Panc1 (cell line): ENCODE measurements at places on chromosomes 1 and 21.

- DNase-seq, result no peak
These were observed 4.3 kb downstream of the TRABD2B start for GRCh38 chr1:47992720-47993415.

DNA sequence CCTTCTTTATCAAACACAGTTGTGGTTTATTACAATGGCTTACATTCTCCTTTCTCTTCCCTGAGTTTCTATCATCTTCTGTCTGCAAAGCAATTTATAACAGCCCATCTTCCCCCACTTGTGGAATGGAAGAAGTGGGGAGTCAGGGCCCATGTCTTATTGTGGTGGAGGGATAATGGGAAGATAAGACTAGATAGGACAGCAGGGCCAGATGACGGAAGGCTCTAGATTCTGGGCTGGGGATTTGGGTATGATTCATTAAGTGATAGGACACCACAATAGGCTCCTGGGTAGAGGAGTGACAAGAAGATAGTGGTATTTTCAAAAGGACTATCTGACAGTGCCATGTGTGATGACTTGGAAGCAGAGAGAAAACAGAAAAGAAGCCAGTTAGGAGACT is 450.6 kb downstream of the TTLL7 start:
- DNase-seq, result no peak

- no peak for DNase-seq
These were observed 6.5 kb downstream of the CCSAP start for GRCh38 chr1:229336345-229336744.

DNA sequence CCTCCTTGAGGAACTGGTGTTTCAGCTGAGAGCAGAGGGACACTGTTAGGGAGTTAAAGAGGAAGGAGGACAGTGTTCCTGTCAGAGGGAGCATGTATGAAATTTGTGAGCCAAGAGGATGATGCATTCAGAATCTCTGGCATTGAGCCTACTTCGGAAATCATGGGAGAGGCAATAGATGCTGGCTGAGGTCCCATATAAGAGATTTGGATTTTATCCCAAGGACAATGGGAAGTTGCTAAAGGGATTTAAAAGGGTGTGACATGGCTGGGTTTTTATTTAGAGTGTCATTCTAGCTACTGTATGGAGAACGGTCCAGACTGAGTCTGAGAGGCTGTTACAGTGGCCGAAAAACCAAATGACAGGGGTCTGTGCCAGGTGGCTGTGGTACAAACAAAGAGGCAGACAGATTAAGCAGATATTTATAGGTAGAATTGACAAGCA is 403.2 kb upstream of the B3GALT2 start:
- no peak for DNase-seq

- no peak for DNase-seq
These were observed 25.5 kb downstream of the TNR start for GRCh38 chr1:175717610-175718540.

- DNase-seq, result no peak
These were observed 20.0 kb upstream of the PROK1 start for GRCh38 chr1:110430901-110431300.

GRCh38 chr1:203996126-203996525 is 76.8 kb upstream of the SOX13 start:
- no peak for DNase-seq

GRCh38 chr21:28883931-28884330 is 108.7 kb downstream of the LTN1 start:
- DNase-seq, result no peak

DNA sequence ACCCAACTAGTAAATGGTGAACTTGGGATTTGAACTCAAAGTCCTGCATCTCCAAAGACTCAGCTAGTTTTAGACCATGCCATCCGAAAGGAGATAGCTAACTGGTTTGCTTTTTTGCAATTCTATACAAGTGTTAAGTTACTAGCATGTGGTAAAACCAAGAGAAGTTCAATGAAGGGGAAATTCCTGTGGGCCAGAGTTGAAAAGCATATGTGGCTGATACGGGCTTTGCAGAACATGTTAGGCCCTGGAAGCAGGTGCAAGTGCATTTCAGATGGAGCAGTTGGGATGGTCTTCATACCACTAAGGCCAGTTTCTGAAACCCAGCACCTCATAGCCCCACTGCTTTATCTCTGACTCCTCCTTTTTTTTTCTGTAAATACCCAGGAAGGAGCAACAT is 620.9 kb downstream of the PLPP3 start:
- DNase-seq, result no peak

- DNase-seq, result no peak
These were observed 177.4 kb upstream of the NRIP1 start for GRCh38 chr21:15241997-15242736.

DNA sequence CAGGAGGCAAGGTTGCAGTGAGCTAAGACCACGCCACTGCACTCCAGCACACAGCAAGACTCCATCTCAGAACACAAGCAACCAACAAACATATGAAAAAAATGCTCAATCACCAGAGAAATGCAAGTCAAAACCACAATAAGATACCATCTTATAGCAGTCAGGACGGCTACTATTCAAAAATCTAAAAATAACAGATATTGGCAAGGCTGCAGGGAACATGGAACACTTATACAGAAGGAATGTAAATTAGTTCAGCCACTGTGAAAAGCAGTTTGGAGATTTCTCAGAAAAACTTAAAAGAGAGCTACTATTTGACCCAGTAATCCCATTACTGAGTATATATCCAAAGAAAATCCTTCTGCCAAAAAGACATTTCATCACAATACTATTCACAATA is 27.6 kb upstream of the POGK start:
- no peak for DNase-seq

GRCh38 chr1:160374306-160375110 is 7.6 kb downstream of the NHLH1 start:
- DNase-seq, result no peak

DNA sequence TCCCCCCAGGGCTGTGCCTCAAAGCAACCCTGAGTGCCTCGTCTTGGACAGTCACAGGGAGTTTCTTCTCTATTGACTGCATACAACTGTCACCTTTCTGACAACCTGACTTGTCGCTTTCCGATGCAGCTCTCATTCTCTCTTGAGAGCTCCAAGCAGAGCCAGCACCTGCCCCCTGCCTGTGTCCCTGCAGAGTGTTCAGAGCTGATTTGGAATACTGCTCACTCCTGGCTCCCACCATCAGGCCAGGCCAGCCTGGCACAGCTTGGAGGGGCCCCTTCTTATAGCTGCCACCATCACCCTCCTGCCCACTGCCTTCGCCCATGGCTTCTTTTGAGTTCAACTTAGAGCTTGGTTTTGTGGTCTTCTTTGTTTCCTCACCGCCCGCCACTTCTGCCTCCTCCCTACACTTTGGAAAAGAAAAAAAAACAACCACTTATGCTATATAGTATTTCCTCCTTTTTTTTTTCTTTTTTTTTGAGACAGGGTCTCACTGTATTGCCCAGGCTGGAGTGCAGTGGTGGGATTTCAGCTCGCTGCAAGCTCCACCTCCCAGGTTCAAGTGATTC is 12.3 kb downstream of the NCF2 start:
- no peak for DNase-seq

- DNase-seq, result no peak
These were observed 23.1 kb upstream of the ECE1 start for GRCh38 chr1:21313203-21313885.

DNA sequence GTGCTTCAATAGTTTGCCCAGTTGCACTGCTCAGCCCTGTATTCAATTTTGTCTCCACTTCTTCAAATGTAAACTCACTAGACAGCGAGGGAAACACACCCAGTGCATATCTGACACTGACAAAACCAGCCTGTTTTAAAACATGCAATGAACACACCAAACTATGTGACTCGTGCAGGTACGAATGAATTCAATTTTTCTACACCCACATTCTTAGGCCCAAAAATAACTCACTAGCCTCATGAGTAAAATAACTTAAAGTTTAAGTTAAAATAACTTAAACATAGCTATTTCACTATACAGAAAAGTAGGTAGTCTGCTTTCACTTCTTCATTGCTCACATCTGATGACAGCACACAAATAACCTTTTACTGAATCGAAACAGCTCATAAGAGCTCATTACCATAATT is 21.1 kb downstream of the TTC13 start:
- DNase-seq, result no peak

DNA sequence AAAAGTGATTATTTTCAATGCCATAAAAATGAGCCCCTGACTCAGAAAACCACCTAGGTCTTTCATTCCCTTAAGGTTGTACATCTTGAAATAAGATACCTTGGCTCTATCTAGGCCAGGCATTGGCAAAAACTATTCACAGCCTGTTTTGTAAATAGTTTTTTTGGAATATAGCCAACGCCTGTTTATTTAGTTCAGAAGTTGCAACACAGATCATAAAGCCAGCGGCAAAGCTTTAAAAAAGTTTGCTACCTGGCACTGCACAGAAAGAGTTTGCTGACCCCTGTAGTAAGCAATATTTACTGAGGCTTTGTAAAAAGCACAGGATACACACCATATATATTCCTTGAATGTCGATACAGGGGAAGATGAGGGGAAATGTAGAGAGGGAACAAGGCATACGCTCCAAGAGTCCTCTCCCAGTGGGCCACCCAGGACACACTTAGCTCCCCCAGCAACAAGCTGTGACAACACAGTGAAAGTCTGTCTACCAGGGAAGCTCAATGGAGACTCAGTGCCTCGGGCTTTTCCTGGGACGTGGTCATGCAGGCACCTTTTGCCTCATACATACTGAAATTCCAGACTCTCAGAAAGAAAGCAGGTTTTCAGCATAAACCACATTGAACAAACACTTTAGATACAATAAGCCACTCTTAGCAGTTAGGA is 20.5 kb downstream of the TARBP1 start:
- no peak for DNase-seq

DNA sequence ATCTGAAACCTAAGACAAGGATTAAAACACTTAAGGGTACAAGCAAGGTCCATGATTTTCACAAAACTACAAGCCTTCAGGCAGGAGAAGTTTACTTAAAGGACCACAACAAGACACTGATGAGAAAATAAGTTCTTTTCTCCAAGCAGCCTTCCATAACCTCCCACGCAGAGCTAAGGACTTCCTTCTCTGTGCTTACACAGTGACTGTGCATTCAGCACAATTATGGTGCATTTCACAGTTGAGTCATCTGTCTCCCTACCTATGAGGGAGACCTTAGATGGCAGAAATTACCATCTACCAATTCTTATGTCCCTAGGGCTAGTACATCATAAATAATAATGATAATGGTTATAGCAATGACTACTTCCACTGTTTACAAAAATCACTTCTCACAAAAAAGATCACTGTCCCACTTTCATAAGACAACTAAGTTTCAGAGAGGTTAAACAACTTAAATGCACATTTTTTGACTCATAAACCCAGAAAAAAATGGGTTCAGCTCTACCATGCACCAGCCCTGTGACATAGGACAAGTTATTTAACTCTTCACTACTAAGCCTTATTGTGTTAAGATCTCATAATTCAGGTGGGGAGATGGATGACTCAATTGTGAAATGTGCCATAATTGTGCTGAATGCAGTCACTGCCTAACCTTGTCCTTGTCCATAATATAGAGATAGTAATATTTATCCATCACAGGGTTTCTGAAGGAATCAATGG is 45.3 kb downstream of the TARBP1 start:
- no peak for DNase-seq

DNA sequence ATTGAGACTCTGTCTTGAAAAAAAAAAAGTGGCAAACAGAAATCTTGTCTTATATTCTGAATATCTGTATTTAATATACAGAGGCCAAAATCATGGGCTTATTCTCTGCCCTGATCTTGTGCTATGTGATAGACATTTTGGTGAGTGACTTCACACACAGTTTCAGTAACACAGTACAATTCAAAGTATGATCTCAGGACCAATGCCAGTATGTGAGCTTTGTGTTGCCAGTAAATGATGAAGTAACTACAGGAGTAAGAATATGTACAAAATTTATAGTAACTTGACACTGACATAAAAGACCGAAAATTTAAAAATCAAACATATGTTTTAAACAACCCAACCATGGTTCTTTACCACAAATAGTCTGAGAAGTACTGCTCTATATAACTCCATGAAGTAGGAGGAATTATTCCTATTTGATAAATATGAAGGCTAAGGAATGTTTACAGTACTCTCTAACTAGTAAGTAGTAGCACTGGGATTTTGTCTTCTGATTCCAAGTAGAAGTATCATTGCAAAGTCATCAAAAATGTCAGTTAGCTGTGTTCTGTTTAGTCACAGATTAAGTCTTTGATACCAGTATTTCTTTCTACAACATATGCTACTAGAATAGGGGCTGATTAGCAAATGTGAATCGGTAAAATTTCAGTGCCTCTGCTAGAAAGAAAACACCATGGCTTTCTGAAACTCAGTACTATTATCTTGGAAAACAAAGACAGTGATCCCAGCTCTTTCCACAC is 25.3 kb downstream of the DPH5 start:
- DNase-seq, result no peak

- DNase-seq, result no peak
These were observed 1596.9 kb downstream of the PLA2G4A start for GRCh38 chr1:188425687-188426086.

GRCh38 chr1:155940993-155941844 is at the start of gene RXFP4:
RXFP4 (plus strand) TSS chr1:155941638; CDS start chr1:155941710, 72 bp downstream.
- peak; percentile 65 for DNase-seq

DNA sequence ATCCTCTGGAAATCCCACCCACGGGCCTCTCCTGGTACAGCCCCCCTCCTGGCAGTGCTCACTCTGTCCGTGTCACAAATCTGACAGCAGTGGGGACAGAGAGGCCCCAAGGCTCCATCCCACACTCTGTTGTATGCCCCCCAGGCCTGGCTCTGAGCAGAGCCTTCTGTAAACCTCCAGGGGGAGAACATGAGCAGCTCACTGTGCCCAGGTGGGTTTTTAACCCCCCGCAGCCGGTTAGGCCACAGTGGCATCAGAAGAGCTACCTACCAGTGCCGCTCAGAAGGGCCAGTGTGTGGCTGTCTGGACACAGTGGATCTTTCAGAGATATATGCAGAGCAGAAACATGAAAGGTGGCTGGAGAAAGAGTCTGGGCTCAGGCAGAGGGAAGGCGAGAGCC is 12.0 kb upstream of the GPR153 start:
- no peak for DNase-seq

DNA sequence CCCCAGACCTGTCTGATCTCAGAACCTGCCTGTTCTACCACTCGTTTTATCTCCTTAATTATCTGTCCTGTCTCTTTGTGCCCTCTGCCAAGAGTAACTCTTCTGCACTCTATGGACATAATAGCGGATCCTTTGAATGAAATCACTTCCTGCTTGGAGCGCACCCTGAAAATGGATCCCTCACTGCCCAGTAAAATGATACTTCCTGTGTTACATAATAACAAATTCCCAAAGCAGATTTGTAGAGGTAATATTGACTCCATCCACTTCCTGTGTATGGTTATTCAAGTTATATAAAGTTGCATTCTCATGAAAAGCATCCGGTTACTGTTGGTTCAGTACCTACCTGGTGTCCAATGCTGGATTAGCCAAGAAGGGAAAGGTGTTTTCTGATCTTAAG is 246.0 kb downstream of the TRABD2B start:
- DNase-seq, result no peak
